ELF-1 (cell line): ENCODE measurements at places on chromosomes 11 and 22.

- no peak for DNase-seq
These were observed 13.9 kb downstream of the MUC15 start for GRCh38 chr11:26558190-26558589.

- no peak for DNase-seq
These were observed 2.0 kb upstream of the PDGFB start for GRCh38 chr22:39246690-39247332.

- DNase-seq = no peak
These were observed 539.3 kb upstream of the B3GAT1 start for GRCh38 chr11:134951305-134951700.

- DNase-seq = no peak
These were observed 94.5 kb downstream of the PHF21A start for GRCh38 chr11:46026606-46027293.
